Activated CD8-positive, alpha-beta memory T cell treated with anti-CD3 and anti-CD28 coated beads for 48 hours (primary cell): ENCODE measurements at places on chromosomes 5 and 9.

DNA sequence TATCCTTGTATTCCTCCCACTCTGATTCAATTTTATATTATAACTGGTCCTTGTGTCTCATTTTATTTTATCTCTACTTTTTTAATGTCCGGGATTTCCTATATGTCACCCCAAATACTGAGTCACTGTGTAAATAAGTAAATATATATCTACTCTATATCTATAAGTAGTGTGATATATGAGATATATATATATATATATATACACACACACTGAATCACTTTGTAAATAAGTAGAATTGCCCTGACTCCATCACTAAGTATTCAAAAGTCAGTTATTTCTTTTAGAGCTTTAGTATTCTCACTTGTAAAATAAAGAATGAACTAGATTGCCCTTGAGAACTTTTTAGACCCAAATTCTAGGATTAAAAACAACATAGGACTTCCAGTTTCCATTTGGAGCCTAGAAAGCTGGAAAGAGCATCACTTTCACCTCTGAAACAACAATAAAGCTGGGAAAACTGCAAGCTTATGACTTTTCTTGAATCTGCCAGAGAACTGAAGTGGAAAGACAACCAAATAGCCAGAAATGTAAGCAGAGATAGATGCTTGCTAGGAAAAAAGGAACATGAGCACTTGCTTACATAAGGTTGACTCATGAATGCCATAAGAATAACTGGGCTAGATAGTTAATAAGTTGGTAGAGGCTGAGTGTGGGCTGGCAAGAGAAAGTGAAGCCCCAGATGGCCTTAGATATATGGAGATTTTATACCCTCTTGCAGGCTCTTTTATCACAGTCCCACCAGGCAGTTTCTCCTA, 171.1 kb upstream of the TLX3 start:
- no peak for DNase-seq

DNA sequence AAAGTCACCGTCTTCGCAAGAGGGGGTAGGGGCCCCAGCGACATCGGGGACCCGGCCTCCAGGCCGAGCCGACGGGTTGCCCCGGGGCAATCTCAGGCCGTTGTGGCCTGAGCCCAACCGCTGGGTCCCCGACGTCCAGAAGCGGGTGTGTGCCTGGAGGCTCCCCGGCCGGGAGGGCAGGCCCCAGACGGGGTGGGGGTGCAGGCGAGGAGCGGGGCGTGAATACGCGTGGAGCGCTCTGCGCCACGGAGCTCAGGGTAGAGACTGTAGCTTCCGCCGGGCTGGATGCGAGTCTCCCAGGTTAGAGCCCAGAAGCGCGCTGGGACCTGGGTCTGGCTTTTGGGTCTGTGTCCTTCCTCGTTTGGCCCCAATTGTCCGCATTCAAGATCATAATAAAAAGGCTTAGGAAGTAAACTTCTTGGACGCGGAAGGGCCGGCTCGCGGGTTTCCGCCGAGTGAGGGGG, 3.5 kb downstream of the BARX1 start:
- DNase-seq, result no peak

GRCh38 chr9:91882627-91883026, 67.4 kb downstream of the ROR2 start:
- DNase-seq, result no peak

GRCh38 chr5:95778713-95779436, 43.7 kb downstream of the GLRX start:
- no peak for DNase-seq

GRCh38 chr9:78357165-78357873, 60.4 kb downstream of the PSAT1 start:
- no peak for DNase-seq

GRCh38 chr9:22160221-22160620, 151.1 kb upstream of the CDKN2B start:
- no peak for DNase-seq

DNA sequence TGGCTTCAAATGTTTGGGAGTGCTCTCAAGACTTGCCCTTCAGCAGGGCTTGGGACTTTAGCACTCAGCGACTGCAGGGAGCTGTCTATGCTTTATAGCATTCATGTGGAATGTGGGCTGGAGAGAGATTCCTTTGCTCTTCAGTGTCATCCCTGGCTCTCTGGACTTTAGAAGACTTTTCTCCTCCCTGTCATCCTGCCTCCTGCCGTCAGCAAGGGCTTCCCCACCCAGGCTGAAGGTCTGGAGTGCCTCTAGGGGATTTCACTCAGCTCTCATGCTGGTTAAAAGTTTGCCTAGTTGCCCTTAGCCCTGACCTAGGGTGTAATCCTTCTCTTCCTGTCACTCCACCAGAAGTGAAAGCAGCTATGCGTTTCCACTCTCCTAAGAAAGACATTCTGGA, 210.9 kb downstream of the FRMD3 start:
- no peak for DNase-seq

GRCh38 chr5:154163327-154164248, 26.9 kb upstream of the GALNT10 start:
- no peak for DNase-seq

DNA sequence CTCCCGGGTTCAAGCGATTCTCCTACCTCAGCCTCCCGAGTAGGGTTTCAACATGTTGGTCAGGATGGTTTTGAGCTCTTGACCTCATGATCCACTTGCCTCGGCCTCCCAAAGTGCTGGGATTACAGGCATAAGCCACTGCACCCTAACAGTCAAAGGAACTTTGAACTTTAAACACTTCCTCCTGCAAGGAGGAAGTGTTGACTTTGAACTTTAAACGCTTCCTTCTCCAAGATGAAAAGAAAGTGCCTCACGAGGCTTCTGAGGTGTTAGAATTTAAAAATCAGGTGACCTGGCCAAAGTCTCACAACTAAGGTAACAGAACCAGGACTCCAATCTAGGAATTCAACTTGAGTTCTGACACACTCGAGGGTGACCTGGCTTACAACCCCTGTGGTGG, 150.9 kb downstream of the BRINP1 start:
- DNase-seq, result no peak

DNA sequence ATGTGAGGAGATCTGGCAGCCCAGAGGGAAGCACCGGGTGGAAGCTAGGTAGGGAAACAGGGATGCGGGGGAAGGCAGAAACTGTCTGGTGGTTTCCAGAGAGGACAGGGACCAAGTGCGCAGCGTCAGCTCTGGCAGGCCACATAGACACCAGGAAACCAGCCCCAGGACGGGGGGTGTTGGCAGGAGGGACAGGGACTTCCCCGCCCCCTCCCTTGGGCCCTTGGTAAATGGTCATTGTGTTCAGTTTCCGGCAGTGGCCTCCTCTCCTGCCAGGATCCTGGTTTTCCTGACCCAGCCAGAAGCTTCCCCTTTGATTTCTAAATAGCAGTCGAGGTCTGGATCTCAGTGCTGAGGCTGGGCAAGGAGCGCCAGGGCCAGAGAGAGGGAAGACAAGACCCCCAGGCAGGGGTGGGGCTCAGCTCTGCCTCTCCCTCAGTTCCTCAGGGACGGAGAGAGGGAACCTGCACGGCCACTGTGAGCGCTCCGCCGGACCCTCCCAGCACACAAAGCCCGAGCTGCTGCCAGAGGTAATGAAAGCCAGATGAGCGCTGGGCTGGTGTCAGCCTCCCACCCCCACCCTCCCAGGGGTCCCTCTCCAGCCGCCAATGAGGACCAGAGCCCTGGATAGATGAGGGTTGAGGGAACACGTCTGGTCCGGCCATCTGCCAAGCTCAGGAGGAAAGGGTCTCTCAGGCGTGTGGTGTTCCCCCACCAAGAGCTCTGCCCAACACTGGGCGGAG, 1.8 kb downstream of the RALGDS start:
- no peak for DNase-seq

GRCh38 chr5:76522103-76522935, 100.9 kb downstream of the F2RL2 start:
- DNase-seq, result no peak

DNA sequence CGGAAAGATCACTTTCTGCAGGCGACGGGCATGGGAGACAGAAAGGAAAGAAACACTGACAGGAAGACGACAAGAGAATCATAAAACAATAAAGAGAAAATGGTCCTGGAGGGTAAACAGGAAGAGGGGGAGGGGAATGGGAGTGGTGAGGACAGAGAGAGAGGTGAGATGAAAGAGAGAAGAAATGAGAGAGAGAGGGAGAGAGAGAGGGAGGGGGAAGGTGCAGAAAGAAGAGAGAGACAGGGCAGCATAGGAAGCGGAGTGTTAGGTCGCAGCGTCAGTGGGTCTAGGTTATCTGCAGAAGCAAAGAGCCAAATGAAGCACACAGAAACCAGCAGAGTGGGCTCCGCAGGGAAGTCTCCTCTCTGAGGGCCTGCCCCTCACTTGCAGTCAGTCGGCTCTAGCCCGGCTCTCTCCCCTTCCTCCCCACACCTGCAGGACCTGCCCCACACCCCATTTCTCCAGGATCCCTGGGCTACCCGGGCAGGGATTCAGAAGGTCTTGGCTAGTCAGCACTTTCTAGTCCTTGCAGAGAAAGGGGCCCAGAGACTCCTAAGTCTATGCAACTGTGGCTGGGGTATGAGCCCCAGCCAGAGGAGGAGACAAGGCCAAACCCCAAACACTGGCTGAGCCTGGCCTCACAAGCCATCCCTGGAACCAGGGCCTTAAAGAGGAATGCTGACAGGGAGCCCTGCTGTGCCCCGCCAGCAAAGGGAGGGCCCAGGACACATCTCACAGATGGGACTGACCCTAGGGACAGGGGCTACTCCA, 29.7 kb upstream of the MEIKIN start:
- no peak for DNase-seq

GRCh38 chr9:18837402-18837801, 195.6 kb downstream of the SAXO1 start:
- DNase-seq, result no peak

DNA sequence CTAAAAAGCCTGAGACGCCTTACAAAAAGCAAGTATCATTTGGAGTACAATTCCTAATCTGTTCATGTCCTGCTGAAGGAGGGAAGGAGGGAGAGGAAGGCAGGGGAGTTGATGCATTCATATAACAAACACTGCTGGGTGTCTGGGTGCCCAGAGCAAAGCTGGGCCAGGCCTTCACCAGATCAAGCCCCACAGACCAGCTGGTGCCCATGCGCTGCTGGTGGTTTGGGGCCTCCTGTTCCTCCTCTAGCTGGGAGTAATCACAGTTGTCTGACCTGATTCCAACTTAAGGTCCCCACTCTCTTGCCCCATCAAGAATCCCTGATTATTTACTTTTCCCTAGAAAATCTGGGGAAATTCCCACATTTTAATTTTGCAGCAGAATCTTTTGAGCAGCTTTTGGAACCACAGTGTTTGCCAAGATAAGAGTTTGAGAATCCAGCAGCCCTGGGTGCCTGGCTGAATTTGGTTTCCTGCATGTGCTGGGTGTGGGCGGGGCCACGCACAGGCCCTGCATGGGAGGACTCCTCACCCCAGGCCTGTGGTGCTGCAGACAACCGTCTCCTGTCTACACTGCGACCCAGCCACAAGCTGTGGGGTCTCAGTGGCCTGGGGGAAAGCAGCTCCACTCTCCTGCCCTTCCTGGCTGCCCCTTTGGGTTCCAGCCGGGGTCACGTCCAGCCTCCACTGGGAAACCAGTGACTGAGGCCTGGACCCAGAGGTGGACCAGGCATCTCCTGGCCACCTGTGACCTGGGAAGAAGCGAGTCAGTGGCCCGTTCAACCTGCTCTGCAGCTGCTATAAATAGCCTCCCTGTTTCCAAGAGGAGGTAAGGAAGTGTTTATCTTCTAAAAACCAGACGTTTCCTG, 47.5 kb downstream of the NEURL1B start:
- no peak for DNase-seq

GRCh38 chr9:136403538-136403914, 3.6 kb upstream of the SNAPC4 start:
- DNase-seq, result peak; percentile 46

- DNase-seq, result no peak
Measured at GRCh38 chr5:179964015-179964414, 56.3 kb upstream of the TBC1D9B start.

DNA sequence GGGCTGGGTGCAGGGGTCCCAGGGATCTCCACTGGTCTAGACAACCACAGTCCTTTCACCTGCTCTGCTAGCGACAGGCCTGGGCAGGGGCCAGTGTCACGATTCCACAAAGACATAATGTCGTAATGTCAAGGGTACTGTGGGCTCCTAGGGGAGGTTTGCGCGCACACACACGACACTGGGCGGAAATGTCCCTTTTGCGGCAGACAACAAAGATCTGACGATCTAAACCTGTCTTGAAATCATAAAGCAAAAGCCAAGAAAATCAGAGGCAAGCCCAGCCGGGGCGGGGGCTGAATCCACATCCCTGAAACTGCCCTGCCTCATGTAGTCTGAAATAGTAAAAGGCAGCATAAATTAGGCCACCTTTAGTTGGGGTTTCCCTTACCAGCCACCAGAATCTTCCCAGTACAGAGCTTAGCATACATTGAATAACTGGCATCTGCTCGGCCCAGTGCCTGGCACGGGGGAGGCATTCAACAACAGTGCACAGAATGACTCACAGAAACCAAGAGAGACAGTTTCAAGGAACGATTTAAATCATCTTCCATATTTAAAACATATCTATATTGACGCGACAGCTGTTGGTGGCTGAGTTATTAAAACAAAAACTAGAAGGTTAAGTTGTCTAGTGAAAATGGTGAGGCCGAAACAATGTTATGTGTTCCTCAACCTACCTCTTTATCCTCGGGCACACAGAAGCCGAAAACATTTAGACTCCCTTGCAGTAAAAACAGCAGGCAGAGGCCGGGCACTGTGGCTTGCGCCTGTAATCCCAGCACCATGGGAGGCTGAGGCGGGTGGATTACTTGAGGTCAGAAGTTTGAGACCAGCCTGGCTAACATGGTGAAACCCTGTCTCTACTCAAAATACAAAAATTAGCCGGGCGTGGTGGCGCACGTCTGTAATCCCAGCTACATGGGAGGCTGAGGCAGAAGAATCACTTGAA, 151.0 kb downstream of the MYO10 start:
- DNase-seq, result no peak

DNA sequence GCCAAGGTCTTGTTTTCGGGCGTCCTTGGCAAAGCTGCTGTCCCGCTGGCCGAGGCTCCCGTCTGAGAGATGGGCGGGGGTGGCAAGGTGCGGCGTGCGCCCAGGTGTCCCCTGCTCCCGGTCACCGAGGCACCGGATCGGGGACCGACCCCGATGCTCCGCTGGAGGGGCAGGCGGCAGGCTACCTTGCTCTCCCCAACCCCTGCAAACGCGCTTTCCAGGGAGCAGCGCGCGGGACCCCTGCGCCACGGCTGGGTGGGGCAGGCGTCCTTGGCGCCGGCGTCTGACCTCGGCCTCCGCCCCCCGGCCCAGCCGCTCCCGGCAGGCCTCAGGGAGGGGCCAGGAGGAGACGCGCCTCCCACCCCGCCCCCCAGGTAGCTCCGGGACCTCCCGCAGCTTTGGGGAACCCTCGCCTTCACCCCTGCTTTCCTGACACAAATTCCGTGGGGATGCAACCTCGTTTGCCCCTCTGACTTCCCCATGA, 551 bp downstream of the N4BP3 start:
- no peak for DNase-seq
